Kidney (tissue), 22 donors: ENCODE measurements at places on chromosomes 16 and 17.

- peak; percentile 77 for DNase-seq
These were observed 257.6 kb upstream of the SDK2 start for GRCh38 chr17:73901661-73902415.

DNA sequence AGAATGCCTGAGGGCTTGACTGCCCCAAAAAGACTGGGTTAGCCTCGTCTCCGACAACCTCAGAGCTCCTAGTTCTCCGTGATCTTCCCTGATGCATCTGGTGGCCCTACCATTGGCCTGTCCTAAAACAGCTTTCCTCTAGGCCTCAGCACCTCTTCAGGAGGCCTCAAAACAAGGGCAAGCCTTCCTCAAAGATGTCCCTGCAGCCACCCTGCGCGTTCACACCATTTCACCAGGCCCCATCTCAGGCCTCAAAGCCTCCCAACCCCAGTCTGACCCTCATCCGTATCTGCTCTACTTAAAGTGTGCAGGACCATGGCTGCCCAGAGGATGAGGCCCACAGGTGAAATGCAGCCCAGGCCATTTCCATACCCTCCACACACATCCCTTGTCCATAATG is 7.4 kb downstream of the ALOXE3 start:
- DNase-seq, result no peak

DNA sequence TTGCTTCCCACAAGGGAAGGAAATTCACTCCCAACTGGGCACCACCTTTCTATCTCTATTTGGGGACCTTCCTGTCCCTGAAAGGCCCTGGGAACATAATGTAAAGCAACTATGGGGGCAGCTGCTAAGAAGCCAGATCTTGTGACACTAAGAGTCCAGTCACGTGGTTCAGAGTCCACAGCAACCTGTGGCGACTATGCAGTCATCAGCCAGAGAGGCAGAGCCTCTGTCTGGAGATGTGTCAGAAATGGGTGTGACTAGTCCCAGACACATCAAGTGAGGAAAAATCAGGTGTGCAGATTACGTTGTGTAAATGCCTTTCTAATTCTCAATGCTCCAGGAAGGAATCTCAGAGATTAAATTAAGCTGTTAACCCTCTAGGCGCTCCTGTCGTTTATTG is 26.6 kb upstream of the SKAP1 start:
- peak; percentile 63 for DNase-seq

- DNase-seq, result no peak
These were observed 151.9 kb upstream of the MAF start for GRCh38 chr16:79752396-79752795.

GRCh38 chr17:35086931-35087573 is 23.5 kb upstream of the RFFL start:
- no peak for DNase-seq

- no peak for DNase-seq
These were observed at the start of gene CDK3 for GRCh38 chr17:76000755-76001521. TSS of gene CDK3 (plus strand) at chr17:76000855. CDS start at chr17:76001426, 571 bp downstream.

- DNase-seq, result no peak
These were observed 19.8 kb upstream of the SSTR5 start for GRCh38 chr16:1052721-1053120.

DNA sequence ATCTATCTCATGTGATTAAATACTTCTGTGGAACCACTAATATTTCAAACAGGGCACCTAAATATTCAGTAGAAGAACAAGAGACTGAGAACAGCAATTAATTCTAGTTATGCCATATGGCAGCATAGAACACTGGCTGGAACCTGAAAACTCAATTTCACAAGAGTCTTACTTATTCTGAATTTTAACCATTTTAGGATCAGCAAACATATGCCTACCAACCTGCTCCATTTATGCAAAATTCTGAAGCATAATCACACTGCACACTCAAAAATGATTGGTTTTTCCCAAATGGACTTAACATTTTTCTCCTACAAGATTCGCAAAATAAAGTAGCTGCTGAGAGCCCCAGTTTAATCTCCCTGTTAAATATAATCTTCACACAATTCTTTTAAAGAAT is 43.2 kb downstream of the SKAP1 start:
- DNase-seq, result no peak

GRCh38 chr17:29710891-29711418 is 88.2 kb upstream of the CORO6 start:
- DNase-seq, result peak; percentile 61

- DNase-seq, result peak; percentile 13
These were observed 8.7 kb upstream of the ZNF469 start for GRCh38 chr16:88373927-88374492.

- no peak for DNase-seq
These were observed 727.5 kb downstream of the KCNJ2 start for GRCh38 chr17:70896843-70897242.

DNA sequence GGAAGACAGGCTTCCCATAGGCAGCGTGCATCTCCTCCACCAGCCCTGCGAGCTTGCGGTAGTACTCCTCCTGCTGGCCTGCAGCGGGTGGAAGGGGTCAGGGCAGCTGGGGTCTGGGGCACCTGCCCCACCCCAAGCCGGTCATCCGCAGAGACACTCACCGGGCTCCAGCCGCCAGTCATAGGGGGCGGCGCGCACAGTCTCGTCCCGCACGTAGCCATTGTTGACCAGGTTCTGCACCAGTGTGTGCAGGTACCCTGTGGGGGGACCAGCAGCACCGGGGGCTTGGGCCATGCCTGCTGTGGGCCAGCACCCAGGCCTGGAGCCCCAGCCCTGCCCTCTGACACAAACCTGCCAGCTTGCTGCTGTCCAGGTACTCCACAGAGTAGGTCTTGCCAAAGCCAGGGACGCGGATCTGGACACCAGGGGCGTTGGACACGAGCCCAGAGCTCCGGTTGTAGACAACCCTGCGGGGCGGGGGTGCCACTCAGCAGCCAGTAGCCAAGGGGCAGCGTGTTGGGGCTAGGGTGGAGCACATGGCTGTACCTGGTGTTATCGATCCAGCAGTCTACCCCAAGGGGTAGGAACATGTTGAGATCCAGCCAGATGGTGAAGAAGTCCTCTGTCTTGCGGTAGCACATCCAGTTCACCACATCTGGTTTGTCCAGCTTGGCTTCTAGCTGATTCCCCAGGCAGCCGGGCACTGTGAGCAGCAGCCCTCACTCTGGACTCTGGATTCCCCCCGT is 1.2 kb downstream of the LCAT start:
- DNase-seq, result no peak

DNA sequence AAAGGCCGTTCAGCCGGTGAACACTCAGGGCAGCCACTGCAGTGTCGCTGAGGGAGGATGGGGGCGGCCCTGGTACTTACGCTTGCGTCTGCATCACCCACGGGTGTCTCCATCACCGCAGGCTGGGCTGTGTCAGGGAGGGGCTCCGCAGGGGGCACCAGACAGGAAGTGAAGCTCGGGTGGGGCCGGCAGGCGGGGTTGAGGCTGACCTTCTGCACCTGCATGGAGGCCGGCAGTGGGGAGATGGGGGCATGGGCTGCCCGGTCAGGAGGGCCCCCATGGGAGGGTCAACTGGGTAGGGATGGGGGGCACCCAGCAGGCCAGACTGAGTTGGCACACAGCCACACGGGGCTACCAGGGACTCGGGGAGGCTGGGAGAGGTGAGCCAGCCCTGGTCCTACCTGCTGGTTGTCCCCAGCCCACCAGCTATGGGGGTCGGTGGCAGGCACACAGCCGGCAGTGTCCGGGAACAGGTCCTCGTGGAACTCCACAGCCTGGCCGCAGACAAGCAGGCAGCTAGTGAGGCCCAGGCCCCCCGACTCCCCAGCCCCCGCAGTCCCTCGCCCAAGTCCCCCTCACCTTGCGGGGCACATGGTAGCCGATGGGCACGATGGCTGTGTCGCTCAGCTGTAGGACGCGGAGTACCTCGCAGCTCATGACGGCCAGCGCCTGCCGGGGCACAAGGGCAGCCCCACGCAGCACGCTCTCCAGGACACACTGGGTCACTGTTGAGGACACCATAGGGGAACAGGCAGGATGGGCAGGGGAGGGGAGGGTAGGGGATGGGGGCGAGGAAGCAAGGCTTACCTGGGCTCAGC is 7.2 kb upstream of the VASN start:
- no peak for DNase-seq

DNA sequence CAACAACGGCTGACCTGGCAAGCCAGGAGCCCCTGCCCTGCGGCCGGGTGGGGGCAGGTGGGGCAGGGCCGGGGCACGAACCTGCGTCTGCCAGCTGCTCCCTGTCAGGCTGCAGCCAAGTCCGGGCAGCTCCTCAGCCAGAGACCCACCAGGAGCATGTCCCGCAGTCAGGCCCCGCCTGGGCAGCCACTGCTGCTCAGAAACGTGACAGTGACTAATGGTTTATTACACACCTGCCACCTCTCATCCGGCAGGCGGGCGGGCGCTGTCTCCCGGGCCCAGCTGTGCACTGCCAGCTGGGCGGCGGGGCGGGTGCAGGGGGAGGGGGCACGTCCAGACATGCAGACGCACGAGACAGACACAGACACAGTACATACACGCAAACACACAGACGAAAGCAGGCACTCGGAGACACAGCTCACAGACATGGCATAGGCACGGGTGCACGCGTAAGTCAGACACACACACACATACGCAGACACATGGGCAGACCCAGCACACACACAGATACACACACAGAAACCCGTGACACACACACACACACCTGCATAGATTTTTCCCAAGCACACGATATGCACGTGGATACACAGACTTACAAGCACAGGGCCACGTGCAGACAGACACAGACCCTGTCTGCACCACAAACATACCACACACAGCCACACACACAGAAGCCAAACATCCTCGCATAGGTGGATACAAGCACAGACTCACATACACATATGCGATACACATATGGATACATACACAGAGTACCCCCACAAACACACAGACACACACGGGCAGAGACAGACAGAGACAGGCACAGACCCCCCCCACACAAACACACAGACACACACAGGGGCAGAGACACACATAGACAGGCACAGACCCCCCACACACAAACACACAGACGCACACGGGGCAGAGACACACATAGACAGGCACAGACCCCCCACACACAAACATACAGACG is 248.3 kb upstream of the CIBAR2 start:
- DNase-seq, result peak; percentile 85

GRCh38 chr16:50458667-50459495 is 89.3 kb upstream of the NKD1 start:
- no peak for DNase-seq

DNA sequence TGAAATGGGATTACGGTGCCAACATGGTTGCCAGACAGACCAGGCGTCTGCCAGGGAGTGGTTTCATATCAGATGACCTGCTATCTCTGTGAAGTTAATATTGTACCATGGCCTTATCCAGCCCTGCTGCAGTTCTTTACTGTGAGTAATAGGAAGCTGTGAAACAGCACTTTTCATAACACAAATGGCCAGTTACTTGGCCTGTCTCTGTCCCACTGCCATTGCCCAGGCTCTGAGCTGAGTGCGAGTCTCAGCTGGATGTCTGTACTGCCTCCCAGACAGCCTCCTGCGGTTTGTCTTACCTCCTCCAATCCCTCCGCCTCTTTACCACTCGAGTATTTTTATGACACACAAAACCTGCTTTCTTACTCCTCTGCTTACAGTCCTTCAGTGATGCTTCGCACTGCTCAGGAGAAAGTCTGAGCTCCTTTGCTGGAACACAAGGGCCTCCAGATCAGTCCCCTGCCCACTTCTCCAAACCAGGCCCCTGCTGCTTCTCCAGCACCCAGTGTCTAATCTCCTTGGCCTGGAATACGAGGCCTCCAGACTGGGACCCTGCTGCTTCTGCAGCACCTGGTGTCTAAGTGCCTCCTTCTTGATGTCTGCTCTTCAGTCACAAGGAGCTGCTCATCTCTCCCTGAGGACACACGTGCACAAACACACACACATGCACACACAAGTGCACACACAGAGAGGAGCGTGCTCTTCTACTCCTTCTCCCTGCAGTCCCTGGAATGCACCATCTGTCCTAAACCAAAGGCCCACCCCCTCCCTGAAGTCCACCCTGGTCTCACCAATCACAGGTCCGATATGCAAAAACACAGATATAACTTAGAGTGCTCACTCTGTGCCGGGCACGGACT is 17.1 kb upstream of the RHOT1 start:
- no peak for DNase-seq

GRCh38 chr16:80586476-80586875 is 45.7 kb downstream of the DYNLRB2 start:
- DNase-seq, result no peak

DNA sequence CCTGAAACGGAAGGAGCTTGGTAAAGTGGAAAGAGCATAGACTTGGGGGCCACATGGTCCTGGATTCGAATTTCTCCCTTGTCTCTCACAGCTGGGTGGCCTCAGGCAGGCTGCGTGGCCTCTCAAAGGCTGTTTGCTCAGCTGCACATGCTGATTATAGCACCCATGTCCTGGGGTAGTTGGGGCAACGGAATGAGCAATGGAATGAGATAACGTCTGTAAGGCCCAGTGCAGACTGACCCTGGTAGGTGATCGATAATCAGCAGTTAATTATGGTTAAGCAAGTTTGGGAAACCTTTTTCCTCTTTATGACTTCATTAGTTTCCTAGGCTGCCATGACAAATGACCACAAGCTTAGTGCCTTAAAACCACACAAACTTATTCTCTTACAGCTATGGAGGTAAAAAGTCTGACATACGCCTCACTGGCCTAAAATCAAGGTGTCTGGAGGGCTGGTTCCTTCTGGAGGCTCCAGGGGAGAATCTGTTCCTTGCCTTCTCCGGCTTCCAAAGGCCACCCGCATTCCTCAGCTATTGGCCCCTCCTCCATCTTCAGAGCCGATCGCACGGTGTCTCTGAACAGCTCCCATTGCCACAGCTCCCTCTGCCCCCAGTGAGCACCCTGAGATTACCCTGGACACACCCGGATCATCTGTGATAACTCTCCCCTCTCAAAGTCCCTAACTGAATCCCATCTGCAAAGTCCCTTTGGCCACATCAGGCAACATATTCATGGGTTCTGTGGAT is 294.9 kb upstream of the FOXF1 start:
- no peak for DNase-seq

DNA sequence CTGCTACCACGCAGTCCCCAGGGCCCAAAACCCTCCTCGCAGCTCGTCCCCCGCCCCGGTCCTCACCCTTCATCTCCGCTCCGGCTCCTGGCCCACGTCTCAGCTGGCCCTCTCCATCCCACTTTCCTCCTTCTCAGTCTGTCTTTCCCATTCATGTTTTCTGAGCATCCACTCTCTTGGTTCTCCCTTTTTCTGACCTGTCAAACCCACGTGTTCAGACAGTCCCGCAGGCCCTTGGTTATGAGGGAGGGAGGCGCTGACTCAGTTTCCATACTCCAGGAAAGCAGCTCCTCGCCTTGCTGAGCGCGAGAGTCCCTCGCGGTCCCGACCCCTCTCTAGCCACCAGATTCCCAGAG is 392 bp upstream of the HID1 start:
- DNase-seq, result no peak

GRCh38 chr16:67752641-67753040 is 33.5 kb upstream of the GFOD2 start:
- no peak for DNase-seq

DNA sequence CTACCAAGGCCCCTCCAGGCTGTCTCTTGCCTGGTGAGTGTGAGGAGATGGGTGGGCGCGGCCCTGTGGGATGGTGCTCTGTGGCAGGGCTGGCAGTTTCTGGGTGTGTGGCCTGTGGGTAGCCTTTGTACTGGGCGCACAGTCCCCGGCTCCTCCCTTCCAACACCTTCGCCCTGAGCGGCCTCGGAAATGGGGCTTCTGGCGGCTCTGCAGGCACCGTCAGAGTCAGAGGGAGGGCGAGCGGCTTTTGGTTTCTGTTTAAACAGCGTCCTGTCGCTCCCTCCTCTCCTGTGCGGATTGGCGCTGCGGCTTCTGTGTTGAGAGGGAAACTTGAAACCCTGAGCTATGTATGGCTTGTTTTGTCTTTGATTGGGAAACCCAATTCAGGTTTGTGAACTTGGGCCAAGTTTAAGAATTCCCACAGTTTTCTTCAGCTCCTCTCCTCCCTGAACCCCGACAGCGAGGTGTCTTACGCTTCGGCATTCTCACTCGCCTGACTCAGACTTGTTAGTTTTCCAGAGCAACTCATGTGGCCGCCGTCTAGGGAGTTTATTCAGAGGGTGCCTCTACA is 8.3 kb upstream of the ZNF750 start:
- DNase-seq, result peak; percentile 88
